NCI-H1105 treated with DMSO at 0.1 percent for 48 hours (cell line): ENCODE measurements at places on chromosomes 2 and 18.

DNA sequence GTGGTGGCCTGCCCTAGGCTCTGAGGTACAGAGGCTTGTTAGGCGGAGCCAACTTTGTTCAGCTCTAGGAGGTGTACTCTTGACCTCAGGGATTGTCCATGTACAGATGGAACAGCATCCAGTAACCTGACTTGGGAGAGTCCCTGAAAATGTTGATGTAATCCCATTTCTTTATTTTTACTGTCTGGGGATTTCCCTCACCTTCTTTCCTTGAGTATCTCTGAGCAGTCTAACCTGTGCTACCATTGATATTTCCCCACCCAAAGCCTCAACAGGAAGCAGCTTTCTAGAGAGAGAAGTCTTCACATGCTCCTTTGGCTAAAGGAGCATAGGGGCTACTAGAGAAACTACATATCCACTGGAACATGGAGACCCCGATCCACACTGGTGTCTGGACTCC, 10.4 kb downstream of the IL36A start:
- no peak for DNase-seq

GRCh38 chr18:63161032-63161760, 158.4 kb downstream of the BCL2 start:
- no peak for DNase-seq

DNA sequence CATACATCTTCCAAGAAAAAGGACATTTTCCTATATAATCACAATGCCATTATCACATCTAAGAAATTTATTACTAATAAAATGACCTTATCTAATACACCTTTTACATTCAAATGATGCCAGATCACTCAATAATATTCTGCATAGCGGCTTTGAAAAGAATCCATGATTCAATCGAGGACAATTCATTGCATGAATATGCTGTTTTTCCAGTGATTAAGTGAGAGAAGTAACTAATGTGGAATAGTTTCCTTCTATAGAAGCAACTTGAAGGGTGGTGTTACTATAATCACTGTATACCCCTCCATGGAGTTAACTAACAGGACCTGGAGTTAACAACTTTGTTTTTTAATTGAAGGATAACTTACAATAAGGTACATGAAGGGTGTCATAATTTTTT, 9.1 kb downstream of the PLEK start:
- DNase-seq = no peak

- DNase-seq = no peak
Measured at GRCh38 chr2:140747665-140748064, 1383.2 kb downstream of the LRP1B start.

DNA sequence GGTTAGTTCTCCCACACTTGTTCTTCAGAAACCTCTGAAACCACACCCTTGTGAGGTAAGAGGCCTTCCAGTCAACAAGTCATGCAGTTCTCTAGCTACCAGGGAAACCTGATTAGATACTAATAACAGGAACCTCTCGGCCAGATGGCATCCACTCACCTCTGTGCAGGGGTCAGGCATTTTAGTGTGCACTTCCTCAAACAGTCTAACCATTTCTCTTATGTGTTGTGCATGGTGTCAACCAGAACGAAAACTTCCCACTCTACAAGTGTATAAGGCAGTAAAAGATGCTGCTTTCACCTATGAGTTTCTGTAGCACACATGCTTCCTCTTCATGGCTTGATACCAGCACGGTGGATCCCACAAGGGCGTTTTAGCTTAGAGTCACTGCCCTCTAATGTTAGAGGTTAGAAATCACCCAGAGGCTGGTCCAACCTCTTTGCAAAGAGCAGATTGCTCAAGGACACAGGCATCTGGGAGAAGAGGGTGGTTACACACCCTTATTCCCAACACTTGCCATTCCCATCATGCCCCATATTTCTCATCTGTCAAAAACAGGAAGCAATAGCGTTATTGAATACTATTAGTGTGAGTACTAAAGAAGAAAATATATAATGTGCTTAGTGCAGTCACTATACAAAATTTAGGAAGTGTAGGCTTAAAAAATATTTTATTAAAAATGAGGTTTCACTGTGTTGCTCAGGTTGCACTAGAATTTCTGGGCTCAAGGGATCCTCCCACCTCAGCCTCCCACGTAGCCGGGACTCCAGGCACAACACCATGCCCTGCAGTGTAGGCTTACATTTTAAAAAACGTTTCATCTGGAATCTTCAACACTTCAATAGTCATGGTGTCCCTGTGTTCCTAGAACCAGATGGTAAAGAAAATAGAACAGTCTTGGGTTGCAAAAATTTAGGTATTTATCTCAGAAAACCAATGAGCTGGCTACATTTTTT, 34.5 kb upstream of the RAB31 start:
- DNase-seq = no peak

DNA sequence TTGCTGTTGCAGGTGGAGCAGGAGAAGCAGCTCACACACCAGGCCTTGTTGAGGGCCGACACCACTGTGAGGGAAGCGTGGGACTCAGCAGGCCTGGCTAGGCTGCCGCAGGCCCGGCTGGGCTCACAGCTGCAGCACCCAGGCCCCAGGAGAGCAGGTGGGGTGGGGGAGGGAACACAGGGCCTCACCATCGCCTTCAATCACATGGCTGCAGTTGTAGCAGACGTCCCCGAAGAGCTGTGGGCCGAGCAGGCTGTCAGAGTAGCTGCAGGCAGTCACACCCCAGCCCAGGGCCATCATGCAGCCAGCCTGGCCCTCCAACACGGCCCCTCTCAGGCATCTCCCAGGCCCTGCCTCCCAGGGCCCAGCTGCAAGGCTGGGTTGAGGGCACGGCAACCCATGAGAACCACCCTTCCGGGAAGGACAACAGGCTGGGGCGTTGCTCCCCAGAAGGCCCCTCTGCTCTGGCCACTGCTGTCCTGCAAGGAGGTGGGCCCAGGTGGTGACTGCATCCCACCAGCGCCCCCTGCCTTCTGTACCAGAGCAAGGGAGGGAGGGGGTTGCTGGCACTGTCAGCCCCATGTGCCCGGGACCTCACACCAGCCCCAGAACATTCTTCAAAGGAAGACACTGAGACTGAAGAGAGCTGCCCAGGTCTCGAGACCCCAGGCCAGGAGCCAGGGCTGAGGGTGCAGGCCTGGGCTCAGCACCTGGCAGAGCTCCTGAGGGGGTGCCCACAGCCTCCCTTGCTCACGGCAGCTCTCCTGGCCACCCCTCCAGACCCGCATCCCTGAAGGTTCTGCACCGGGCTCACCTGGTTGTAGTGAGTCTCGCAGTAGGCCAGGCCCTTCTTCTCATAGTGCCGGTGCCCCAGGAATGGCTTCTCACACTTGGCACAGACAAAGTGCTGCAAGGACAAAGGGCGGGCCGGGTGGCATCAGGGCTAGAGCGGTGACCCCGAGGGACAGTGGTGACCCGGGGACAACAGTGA, 5.6 kb upstream of the GPR17 start:
- DNase-seq = no peak

GRCh38 chr18:76699923-76700322, 122.4 kb upstream of the ZNF236 start:
- DNase-seq = no peak

GRCh38 chr2:192398236-192398635, 203.5 kb upstream of the TMEFF2 start:
- no peak for DNase-seq

GRCh38 chr18:50879302-50880118, 592 bp downstream of the ME2 start:
- peak; percentile 58 for DNase-seq

- no peak for DNase-seq
Measured at GRCh38 chr2:188884046-188884445, 90.1 kb upstream of the COL3A1 start.

GRCh38 chr2:235493402-235493774, 455 bp upstream of the AGAP1 start:
- no peak for DNase-seq

DNA sequence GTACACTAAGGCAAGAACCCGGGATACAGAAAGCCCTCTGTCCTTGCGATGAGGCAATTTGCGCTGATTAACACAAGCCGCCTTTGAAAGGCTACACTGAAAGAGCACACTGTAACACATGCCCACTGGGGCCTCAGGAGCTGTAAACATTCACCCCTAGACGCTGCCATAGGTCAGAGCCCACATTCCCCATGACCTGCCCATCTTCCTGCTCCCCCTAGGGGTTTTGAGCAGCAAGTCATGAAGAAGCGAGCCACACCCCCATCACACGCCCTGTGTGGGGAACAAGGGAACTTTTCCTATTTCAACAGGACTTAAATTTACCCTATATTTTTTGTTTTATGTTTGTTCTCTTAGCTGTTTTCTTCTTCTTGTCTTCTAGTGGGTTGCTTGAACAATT, 47.8 kb upstream of the SLC4A10 start:
- no peak for DNase-seq

DNA sequence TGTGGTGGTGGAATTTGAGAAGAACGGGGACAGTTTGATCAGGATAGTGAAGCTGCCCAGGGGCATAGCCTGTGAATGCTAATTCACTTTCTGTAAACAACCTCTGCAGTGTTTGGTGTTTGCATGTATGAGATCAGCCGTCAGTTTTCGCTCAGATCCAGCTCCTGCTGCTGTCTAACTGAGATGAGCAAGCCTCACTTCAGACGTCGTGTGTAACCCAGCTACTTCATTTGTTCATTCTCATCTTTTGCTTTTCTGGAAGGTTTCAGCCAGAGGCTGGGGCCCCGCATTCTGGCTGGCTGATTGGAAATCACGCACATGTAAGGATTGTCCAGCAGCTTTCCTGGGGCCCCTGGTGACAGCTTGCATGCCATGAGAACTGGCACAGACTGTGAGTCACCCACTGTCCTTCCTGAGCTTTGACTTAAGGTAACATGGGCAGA, 48.9 kb downstream of the LDLRAD4 start:
- no peak for DNase-seq

GRCh38 chr2:175792199-175792598, 209.9 kb downstream of the LNPK start:
- no peak for DNase-seq

DNA sequence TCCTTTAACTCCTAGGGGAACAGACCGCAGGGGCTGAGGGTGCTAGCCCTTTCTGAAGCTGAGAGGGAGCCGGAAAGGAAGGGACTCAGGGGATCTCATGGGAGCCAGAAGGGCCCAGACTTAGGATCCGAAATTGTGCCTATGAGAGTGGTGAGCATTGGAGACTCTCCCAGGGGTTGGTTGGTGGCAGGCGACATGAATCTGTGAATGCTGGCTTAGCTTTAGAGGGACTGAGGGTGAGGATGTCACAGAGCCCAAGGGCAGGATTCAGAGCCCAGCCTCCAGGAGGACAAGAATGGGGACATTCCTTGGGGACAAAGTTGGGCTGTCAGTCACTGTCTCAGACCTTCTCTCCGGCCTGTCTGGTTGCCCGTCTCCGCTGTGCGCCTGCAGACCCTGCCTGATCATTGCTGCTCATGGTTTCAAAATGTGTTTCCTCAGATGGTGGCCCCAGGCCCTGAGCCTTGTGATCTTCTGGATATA, 17.5 kb downstream of the GNLY start:
- no peak for DNase-seq

- no peak for DNase-seq
Measured at GRCh38 chr2:142867136-142867535, 10.3 kb upstream of the KYNU start.

GRCh38 chr2:227570615-227571014, 28.1 kb upstream of the SCYGR2 start:
- no peak for DNase-seq

DNA sequence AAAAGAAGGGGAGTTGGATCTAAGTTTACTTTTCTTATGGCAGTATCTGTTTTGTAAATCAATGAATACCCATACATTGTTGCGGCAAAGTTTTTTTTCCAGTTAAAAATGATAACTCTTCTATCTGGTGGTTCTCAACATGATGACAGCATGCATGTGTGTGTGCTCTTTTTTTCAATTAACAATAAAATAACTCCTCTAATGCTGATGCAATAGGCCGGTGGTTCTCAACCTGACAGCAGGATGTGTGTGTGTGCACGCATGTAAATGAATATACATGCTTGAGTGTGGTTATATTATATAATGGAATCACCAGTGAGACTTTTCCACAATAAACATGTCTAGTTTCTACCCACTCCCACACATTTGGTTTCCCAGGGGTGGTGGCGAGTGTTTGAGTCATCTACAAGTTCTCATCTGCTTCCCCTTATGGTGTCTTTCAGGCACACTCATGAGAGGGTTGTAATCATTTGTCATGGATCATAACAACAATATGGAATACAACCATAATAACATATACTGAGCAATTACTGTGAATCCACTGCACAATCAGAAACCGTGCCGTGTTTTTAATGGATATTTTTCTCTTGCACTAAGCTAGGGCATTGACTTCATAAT, 31.2 kb downstream of the PARD3B start:
- no peak for DNase-seq

GRCh38 chr2:190909680-190910079, 29.1 kb downstream of the GLS start:
- DNase-seq = no peak

- DNase-seq = no peak
Measured at GRCh38 chr2:65511306-65511705, 78.9 kb upstream of the SPRED2 start.

GRCh38 chr18:35193316-35193715, 47.5 kb upstream of the ZNF397 start:
- peak; percentile 20 for DNase-seq

DNA sequence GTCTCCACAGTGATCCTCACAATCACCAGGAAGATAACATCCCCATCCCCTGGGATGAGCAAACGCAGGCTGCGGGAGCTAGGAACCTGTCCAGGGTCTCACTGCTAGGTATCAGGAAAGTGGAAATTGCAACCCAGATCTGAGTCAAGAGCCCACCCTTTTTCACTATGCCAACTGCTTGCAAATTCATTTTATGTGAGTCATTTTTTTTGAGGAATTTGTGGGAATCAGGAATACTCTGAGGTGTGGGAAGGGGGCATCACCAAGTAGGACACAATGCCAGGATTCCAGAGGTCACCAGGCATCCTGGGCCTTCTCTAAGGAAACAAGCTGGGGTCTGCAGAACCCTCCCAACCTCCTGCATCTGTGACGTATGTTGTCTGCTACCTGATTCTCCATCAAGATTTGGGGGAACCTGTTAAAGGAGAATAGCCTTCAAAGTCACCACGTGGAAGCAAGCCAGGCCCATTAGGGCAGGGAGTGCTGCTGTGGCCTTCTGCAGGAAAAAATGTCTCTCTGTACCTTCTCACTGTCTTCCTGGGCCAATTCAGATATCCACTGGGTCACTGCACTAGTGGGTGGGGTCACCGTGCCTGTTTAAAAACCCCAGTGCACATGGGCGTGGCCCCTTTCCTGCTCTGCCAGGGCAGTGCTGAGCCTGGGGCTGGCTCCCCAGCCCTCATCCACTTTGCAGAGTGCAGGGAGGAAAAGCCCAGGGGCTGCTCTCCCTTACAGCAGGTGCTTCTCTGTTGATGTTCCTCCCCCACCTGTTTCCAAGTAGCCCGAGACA, 50.2 kb downstream of the MCFD2 start:
- no peak for DNase-seq

DNA sequence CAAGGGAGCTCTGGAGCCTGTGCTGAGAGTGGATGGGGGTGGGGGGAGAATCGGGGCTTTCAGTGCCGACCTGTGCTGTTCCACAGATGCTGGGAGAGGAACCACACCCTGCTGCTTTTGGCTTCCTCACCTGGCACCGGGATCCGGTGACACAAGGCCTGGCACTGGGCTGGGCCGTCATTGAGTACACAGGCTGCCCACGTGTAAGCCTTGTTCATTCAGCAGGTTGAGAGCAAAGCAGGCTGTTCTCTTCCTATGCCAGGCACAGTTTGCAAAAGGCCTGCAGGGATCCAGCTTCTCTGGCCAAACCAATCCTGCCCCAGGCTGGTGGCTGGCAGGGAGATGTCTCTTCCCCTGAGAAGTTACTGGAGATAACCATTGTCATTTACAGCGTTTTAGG, 17.1 kb downstream of the TRIB2 start:
- DNase-seq = no peak

- peak; percentile 43 for DNase-seq
Measured at GRCh38 chr2:220394433-220394832, 767.0 kb downstream of the SLC4A3 start.
